ENCODE measurements at places on chromosomes 7 and 10.

GRCh38 chr7:66306243-66306642, 101.1 kb downstream of the TPST1 start:
- no peak for DNase-seq

DNA sequence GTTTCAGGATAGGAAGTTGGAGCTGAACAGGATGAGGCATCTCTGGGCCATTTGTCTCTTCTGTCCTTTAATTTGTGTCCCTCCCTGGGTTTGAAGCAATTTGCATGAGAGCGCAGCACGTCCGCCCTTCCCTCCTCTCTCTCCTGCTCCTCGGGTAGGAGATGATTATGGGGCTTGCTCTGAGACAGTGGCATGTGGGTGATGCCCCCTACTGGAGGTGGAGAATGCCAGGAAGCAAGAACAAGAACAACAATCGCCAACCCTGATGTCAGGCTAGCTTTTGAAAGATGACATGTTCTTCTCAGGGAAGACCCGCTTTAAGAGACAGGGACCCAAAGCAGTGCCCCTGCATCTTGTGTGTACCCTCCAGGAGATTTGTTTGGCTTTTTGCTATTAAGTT, 63.9 kb upstream of the LOXL4 start:
- DNase-seq = no peak

- no peak for DNase-seq
Measured at GRCh38 chr10:77071001-77071511, 566.6 kb downstream of the KCNMA1 start.

- peak; percentile 11 for DNase-seq
Measured at GRCh38 chr10:58414270-58415041, 29.2 kb downstream of the TFAM start.

DNA sequence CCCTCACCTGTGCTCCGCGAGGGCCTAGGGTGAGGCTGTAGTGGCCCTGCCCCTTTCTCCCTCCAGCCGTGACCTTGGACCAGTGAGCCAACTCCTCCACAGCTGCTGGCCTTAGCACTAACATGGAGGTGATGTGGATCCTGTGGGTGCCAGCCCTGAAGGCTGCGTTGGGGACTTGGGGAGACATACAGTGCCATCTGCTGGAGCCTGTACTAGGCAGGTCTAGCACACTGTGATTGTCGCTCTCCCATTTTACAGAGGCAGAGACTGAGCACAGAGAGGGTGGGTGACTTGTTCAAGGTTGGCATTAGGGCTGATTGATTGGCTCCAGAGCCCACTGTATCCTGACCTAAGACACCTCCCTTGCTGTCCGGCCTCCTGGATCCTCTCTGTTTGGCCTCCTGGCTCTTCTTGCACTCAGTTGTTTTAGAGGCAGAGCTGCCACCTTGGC, 37.6 kb downstream of the PRF1 start:
- DNase-seq = no peak
